ENCODE measurements at places on chromosomes 6 and 20. TPM values are rescaled to one million over a fixed set of nuclear protein-coding genes. Genes with fewer than 3 reads are reported as not detected.

Gene STAU1
- 79.2 TPM for total RNA-seq

Gene BFSP1
- 6.4 TPM for total RNA-seq

Gene MOXD1
- 7.5 TPM for total RNA-seq

Gene EGFL8
- total RNA-seq, result 6.1 TPM

Gene HTR1B
- total RNA-seq, result 3.4 TPM

Gene RIMS4
- not detected for total RNA-seq

Gene GLP1R
- total RNA-seq, result not detected

Gene C20orf141
- not detected for total RNA-seq

Gene PCSK2
- not detected for total RNA-seq

Gene TMC2
- not detected for total RNA-seq

Gene TMEM74B
- 0.76 TPM for total RNA-seq

Gene FAM209B
- total RNA-seq, result not detected

Gene HLA-DPB1
- 8.0 TPM for total RNA-seq

Gene ATF6B
- 46.3 TPM for total RNA-seq

Gene RNF144B
- 30.3 TPM for total RNA-seq

Gene NOL7
- 160 TPM for total RNA-seq

Gene GSTA4
- total RNA-seq, result 25.3 TPM

Gene FAM8A1
- total RNA-seq, result 18.9 TPM

Gene TPX2
- total RNA-seq, result 31.0 TPM

Gene MYMX
- 2.2 TPM for total RNA-seq

Gene SOBP
- 2.3 TPM for total RNA-seq

Gene C6orf15
- total RNA-seq, result not detected

Gene RNF182
- total RNA-seq, result 7.2 TPM

Gene HSPA1L
- total RNA-seq, result 0.44 TPM

Gene CFB
- 2.3 TPM for total RNA-seq

Gene RAET1L
- not detected for total RNA-seq

Gene SPAG4
- total RNA-seq, result 9.4 TPM

Gene EIF6
- total RNA-seq, result 200 TPM

Gene SLC35F1
- not detected for total RNA-seq

Gene HSPA12B
- 25.5 TPM for total RNA-seq

Gene EDN3
- total RNA-seq, result not detected

Gene OPRM1
- total RNA-seq, result not detected

Gene CASS4
- total RNA-seq, result not detected

Gene NKX2-4
- total RNA-seq, result not detected

Gene LY86
- not detected for total RNA-seq

Gene LY6G6F
- not detected for total RNA-seq

Gene ZDHHC14
- 32.6 TPM for total RNA-seq

Gene TAAR2
- not detected for total RNA-seq

Gene SCGN
- not detected for total RNA-seq

Gene PRR18
- not detected for total RNA-seq

Gene SLC44A4
- total RNA-seq, result 0.05 TPM

Gene SLC26A8
- not detected for total RNA-seq

Gene L3MBTL1
- 1.9 TPM for total RNA-seq
